8988T (cell line): ENCODE measurements at places on chromosomes 6 and 20.
A peak's percentile ranks its signal among the peaks of the same experiment; 100 is the strongest.

DNA sequence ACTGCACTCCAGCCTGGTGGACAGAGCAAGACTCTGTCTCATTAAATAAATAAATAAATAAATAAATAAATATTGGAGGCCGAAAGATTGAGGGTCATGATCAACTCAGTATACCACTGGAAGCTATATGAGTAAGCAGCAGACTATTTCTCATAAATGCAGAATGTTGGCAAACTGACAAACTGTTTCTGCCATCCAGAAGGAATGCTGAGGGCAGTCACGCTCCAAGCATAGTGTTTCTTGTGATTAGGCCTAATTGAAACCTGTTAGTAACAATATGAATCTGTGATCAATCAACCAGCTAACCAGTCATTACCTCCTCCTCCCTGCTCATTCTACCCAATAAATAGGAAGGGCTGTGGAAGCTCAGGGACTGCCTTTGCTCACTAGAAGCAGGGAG, 15.2 kb upstream of the KCNK15 start:
- no peak for DNase-seq

DNA sequence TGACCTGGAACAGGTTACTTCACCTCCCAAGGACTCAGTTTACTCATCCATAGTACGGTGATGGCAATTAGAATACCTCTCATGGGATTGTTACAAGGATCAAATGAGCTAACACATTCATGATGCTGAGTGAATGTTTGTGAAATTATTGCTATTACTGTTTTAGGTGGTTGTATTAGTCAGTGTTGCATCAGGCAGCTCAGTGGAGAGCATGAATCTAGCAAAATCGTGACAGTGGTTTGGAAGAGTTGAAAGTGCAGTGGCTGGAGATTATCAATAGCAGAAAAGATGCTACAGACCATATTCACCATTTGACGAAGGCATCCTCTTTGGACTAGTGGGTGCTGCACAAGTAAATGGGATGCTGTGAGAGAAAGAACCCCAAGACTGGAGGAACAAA, 50.4 kb upstream of the CTNNBL1 start:
- DNase-seq, result no peak

DNA sequence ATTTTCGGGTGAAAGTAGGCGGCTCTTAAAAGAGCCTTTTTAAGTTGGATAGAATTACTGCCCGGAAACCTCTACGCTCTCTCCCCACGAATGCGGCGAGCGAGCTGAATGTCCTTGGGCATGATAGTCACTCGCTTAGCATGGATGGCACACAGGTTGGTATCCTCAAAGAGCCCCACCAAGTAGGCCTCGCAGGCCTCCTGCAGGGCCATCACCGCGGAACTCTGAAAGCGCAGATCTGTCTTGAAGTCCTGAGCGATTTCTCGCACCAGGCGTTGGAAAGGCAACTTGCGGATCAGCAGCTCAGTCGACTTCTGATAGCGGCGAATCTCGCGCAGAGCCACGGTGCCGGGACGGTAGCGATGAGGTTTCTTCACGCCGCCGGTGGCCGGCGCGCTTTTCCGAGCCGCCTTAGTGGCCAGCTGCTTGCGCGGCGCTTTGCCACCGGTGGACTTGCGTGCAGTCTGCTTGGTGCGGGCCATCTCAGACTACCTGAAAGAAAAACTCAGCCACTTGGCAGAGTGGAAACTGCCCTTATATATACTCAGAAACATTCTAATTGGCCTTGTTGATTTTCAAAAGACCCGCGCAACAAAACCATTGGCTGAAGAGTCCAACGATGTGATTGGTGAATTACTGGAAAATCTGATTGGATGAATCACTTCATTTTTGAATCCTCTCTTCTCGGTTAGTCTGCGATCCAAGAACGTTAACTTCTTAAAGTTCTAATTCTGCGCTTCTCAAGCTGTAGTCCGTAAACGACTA, 93.9 kb upstream of the BTN3A2 start:
- DNase-seq, result no peak

GRCh38 chr6:108295676-108296075, 822 bp downstream of the AFG1L start:
- DNase-seq, result no peak

GRCh38 chr6:74447013-74447412, 751.0 kb downstream of the CD109 start:
- DNase-seq, result no peak

DNA sequence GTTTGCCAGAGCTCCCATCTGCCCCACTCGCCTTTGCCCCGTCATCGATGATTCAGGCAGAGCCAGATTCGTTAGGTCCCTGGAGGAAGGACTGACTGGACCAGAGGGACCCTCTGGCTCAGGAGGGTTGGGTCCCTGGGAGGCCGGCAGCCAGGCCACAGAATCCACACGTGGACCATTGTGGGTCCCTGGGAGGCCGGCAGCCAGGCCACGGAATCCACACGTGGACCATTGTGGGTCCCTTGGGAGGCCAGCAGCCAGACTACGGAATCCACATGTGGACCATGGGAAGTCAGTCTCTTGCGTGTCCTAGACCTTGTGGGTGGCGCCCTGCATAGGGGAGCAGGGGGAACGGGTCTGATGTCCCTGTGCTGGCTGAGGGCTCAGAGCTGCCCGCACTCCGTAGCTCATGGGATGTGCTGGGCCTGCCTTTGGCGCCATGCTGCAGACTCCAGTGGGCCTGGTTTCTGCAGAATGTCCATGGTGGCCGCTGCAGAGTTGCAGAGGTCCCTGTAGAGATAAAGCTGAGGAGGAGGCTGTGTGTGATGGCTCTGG, 23.5 kb downstream of the UCKL1 start:
- no peak for DNase-seq

- DNase-seq, result peak; percentile 19
Observed at GRCh38 chr6:131792091-131792496, 15.7 kb upstream of the ENPP1 start.
